ENCODE measurements at places on chromosomes 4 and X.

DNA sequence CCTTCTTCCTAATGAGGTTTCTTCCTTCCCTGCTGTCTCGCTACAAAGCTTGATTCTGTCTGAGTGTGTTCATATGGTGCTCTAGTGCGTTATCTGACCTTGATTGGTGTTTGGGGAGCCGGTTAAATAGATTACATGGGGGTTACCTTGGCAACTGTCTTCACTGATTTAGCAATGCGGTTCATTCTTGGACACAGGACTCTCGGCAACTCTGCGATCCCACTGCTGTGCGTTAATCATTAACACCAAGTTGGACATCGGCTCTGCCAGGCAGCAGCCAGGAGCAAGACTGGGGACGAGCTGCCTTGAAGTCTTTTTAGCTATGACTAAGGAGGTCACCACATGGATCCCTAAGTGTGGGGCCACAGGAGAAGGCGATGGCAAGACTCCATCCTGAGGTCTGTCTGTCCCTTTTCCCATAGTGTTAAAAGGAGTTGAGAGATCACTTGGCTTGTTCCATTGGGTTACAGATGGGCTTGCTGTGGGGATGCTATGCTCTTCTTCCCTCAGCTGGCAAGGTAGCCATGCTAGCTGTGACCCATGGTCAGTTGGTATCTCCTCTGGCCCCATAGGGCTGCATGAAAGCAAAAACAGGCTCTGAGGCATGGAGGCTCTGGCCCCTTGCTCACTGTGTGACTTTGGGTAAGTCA, 93.4 kb upstream of the MAMLD1 start:
- DNase-seq = no peak

- peak; percentile 23 for DNase-seq
These were observed 208.3 kb upstream of the JADE1 start for GRCh38 chr4:128600996-128601871.

- no peak for DNase-seq
These were observed 8.5 kb downstream of the TIFA start for GRCh38 chr4:112277220-112277619.

DNA sequence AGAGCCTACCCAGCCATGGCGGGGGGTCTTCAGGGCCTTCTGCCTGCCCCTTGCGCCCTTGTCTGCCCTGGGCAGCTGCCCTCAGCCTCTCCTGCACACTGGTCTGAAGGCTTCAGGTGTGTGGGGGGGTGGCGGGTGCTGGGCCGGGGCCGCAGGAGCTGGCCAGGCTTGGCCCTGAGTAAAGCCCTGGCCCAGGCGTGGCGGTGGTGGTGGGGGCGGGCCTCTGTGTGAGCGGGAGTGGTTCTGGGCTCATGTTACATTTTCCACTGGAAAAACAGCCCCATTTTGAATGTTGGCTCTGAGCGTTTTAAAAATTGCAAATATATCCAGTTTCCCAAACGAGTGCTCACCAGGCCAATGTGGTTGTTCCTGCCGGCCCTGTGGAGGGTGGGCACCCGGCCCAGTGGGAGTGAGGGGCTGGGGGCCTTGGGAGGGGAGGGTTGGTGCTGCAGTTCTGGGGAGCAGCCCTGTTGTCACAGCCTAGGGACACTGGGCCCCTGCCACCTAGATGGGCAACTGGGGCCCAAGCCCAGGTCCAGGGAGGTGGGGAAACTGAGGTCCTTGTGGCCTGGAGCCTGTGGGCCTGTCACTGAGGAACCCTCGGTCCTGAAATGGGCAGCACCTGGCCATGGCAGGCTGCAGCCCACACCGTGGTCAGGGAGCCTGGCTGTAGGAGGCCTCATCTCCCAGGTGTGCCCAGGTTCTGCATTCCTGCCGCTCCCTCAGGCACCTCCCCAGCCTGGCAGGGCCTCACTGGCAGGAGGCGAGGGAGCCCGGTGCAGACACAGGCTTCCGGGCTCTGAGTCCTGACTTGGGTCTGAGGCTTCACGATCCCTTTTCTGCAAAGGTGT, 28.3 kb downstream of the FGFRL1 start:
- no peak for DNase-seq

GRCh38 chr4:5993876-5994811, 24.1 kb downstream of the C4orf50 start:
- no peak for DNase-seq

DNA sequence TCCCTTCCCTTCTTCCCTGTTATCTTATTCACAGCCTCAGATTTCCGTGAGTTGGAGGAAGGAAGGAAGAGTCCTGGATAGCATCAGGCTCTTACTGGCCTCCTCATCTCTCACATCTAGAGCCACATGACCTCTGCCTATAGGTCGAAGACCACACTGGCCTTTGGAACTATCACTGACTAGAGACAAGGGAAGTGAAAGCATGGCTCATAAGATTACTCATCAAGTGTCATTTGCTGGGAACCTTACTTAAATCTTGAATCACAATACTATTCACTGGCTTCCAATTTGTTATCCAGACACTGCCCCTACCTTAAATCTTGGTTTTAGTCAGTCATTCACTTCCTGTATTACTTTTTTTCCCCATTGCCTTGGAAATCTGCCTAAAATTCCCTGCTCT, 61.6 kb upstream of the MTMR8 start:
- DNase-seq = no peak

GRCh38 chr4:183760326-183760725, 101.2 kb downstream of the TRAPPC11 start:
- DNase-seq = no peak

- no peak for DNase-seq
These were observed 361.1 kb downstream of the MID1IP1 start for GRCh38 chrX:39162322-39162735.

GRCh38 chr4:84220990-84221389, 278.1 kb downstream of the NKX6-1 start:
- no peak for DNase-seq

- DNase-seq = no peak
These were observed 2154.4 kb upstream of the AGA start for GRCh38 chr4:179596621-179597020.

GRCh38 chr4:8033067-8033755, 93.5 kb upstream of the AFAP1 start:
- DNase-seq = no peak

DNA sequence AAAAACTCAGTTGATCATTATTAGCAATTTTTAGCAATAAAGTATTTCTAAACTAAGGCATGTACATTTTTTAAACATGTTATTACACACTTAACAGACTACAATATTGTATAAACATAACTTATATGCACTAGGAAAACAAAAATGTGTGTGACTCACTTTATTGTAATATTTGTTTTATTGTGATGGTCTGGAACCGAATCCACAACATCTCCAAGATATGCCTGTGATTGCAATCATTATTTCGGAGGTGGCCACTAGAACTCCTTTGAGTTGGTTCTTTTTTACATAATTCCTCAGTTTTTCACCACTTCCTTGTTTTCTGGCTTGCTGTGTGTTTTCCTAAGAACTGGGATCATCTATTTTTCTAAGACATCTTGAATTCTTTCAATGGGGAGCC, 53.7 kb downstream of the FBXW7 start:
- DNase-seq = no peak

- DNase-seq = no peak
These were observed 43.4 kb downstream of the SHROOM2 start for GRCh38 chrX:9829308-9830267.

DNA sequence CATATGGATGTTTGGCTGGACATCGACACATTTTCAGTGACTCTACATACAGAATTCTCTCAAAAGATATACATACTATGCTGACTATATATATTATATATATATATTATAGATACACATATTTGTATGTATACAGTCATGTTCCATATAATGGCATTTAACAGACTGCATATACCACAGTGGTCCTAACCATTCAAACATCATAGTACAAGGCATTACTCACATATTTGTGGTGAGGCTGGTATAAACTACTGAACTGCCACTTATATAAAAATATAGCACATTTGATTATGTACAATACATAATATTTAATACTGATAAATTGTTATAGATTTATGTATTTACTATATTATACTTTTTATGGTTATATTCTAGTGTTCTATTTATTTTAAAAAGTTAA, 168.5 kb downstream of the IL15 start:
- no peak for DNase-seq

- DNase-seq = no peak
These were observed 181.8 kb downstream of the USP46 start for GRCh38 chr4:52477191-52477780.

- no peak for DNase-seq
These were observed 335.6 kb downstream of the GASK1B start for GRCh38 chr4:157837071-157837703.

GRCh38 chr4:182370491-182370890, 127.3 kb downstream of the TENM3 start:
- no peak for DNase-seq

GRCh38 chrX:38311743-38312142, 15.6 kb downstream of the RPGR start:
- no peak for DNase-seq

- no peak for DNase-seq
These were observed 45.9 kb upstream of the PGM2 start for GRCh38 chr4:37780444-37781130.

DNA sequence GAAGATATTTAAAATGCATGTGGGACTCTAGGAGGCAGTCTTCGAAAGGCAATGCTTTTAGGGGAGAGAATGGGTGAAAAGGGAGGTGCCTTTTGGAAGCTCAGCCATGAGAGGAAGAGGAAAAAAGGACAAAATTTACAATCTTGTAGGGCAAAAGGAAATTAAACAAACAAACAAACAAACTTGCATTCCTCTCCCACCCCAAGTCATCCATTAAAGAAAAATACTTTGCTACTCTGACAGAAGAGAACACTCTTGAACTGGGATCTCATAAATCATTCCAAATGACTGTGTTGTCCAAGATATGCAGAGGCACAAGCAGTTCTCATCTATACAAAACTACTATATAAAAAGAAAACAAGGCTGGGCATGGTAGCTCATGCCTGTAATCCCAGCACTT, 46.7 kb downstream of the HELQ start:
- DNase-seq = no peak

DNA sequence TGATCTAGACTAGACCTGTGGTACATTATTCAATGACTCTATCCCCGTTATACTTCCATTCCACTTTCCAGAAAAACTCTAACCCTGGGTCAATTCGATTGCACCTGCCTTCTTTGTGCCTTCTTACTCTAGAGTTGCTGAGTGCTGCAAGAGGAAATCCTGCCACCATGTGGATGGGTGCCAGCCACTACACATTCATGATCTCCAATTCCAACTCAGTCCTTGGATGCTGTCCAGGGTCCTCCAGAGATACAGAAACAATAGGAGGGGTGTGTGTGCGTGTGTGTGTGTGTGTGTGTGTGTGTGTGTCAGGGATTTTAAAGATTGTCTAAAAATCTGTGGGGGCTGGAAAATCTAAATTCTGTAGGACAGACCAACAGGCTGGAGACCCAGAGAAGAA, 42.9 kb upstream of the INTS6L start:
- DNase-seq = no peak

DNA sequence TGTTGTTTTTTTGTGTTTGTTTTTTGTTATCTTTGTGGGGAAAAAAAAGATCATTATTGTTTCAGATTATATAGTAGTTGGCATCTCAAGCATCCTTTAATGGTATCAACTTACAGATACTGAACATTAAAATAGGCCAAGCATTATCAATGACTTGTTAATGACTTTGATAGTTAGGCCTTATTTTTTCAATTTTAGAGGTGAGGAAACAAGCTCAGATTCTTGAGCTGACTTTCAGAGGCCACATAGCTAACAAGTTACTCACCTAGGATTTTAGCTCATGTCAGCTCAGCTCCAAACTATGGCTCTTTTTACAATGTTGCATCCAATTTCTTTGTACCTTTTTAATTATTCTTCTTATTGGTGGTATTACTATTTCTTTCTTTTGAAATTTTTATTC, 471 bp upstream of the PLAC8 start:
- DNase-seq = no peak

GRCh38 chrX:23503835-23504539, 163.3 kb upstream of the PRDX4 start:
- peak; percentile 53 for DNase-seq

DNA sequence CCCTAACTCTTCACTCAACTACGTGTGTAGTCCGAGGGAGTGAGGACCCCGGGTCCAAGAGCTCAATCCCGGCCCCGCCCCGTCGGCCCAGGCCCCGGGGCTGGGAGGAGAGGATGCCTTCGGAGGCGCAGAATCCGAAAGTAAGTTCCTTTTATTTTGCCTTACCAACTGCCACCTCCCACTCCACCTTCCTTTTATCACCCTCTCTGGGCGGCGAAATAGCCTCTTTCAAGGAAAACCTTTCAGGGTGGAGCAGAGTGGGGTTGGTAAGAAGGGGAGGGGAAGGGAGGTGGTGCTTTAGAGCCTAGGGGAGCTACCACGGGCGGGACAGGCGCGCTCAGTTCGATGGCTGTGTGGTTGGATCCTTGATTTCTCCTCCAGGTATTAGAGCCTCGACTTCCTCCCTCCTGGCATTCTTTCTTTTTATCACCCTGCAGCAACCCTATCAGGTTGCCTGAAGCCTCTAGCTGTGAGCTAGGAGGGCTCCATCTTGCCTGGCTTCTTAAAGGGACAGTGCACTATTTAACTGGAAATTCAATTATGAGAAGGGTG, 191.2 kb downstream of the RRAGB start:
- no peak for DNase-seq

DNA sequence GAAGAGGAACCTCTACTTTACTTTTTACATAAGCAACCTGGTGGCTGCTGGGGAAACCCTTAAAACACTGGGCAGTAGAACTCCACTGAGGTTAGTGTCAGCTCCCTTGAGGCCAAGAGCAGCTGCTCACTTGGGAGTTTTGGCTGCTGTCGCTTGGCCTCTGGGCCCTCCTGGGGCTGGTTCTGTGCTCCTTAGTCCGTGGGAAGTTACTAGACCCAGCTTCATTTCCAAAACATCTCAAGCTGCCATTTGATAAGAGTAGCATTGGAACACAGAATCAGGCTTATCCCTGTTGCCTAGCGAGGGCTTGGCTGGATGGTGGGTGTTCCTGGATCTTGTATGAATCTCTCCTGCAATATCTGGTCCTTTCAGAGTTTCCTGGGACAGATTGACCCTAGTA, 26.1 kb downstream of the RNF4 start:
- no peak for DNase-seq

DNA sequence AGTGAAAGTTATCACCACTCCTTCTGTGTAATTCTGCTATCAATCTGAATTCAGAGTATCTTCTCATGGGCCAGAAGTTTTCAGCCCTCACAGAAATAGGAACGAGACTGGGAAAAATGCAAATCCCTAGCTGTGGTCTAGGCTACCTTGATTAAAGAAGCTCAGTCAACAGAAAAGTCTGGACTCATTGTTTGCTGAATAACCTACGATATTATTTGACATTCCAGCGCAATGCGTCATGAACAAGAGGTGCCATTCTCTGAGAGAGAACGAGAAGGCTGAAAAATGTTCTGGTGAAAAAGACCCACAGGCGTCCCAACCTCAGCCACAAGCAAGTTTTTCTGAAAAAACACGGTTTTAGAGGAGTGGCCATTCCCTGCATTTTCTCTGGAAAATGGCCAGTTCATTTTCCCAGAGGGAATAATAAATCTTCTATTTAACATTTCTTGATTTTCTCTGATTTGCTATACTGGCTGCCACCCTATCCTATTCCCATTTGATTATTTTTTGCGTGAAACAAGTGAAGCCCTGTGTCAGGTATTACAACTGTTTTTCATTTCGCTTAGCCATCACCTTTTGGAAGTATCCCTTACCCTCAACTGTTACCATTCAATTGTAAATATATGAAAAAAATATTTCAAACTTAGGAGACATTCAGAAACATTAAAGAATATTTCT, 1117.6 kb upstream of the PRKX start:
- DNase-seq = no peak

Measured in gastrocnemius medialis (tissue), 4 donors.